ENCODE measurements at places on chromosomes 5 and 9.

- DNase-seq, result no peak
Measured at GRCh38 chr5:159057996-159058395, 41.7 kb downstream of the EBF1 start.

DNA sequence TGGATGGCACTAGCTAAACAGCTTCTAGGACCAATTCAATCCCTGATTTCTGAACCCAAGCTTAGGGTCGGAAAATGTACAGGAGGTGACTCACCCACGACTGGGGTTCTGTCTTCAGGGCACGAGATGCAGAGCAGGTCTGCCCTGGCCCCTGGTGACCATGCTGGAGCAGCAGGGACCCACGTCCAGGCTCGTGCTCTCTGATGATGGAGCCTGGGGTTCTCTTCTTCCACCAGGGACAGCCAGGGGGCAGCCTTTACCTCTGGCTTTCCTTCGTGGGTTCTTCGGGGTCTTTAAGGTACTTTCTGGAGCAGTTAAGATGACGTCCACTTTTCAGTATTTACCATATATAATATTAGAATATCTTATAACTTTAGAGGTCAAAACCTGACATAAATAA, 2.1 kb downstream of the CFAP77 start:
- DNase-seq, result no peak

- DNase-seq, result no peak
Measured at GRCh38 chr5:160452036-160452435, 30.4 kb downstream of the PTTG1 start.

GRCh38 chr5:172973931-172974330, 9.6 kb upstream of the ATP6V0E1 start:
- no peak for DNase-seq

GRCh38 chr5:160516696-160517530, 95.3 kb downstream of the PTTG1 start:
- no peak for DNase-seq

DNA sequence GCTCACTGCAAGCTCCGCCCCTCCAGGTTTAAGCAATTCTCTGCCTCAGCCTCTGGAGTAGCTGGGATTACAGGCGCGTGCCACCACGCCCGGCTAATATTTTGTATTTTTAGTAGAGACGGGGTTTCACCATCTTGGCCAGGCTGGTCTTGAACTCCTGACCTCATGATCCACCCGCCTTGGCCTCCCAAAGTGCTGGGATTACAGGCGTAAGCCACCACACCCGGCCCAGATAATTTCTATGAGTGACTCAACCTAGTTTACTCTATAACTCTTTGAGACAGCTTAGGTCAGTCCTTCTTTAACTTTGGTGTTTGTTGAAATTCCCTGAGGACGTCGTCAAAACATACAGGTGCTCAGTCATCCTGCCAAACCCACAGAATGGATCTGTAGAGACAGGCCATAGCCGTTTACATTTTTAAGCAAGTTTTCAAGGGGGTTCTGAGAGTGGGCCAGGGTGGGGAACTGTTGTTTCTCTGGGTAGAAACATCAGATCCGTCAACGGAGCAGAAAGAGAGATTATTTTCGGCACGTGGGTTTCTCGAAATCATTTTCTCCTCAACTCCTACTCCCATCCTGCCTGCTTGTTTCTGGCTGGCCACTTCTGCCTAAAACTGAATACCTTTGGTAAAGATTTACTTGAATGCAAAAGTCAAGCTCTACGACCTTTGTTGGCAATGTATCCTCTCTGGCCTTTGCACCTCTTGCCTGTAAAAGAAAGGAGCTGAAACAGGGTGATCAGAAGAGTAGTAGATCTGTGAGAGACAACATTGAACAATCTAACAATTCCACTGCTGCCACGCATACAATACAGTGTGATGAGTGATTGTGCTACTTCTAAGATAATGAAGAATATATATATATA, 6.0 kb upstream of the BOD1 start:
- DNase-seq, result no peak
